ENCODE measurements at places on chromosomes 7 and 10.
A peak's percentile ranks its signal among the peaks of the same experiment; 100 is the strongest.

DNA sequence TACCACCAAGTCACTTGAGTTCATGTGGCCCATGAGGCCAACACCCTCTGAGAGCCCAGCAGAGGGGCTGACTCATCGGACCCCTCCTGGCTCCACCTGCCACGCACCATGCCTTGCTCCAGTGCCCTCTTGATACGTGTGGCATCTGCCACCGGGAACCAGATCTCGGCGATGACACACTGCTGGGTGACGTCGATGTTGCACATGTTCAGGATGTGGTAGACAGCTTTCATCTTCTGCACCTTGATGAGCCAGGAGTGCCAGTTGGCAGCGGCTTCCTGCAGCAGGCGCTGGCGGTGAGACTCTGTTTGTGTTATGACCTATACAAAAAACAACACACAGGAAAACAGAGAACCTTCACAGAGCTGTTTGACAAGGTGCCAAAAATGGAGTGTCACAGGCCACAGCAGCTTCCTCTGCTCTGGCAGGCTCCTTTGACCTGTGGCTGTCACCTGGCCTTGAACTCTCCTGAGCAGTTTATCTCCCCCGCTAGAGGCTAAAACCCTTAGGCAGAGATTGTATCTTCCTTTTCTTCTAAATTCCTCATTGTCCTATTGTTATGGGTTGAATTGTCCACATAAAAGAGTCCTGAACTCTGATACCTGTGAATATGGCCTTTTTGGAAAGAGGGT, 45.2 kb upstream of the TMEM213 start:
- peak; percentile 95 for DNase-seq

GRCh38 chr7:11239316-11239715, 265.6 kb downstream of the PHF14 start:
- DNase-seq, result no peak

- no peak for DNase-seq
Observed at GRCh38 chr7:99737726-99738125, 2.7 kb upstream of the CYP3A7 start.

DNA sequence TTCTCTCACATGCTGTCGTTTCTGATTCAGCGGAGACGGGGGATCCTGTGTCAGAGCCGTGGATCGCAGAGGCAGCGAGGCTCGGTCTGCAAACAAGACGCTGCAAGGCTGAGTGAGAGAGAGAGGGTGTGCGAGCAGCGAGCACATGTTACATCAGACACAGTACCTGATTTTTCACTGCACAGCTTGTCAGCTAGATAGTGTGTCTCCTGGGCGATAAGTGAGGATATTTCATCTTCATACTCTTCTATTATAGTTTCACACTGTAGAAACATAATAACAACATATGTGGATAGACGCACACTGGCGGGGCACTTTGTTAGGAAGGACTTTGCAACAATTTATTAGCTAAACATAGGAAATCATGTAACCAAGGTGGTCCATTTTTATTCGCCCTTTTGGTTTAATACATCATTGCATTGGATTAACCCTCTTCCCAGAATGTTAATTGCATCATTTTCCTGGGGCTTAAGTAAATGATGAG, 39.5 kb downstream of the CNPY1 start:
- no peak for DNase-seq

DNA sequence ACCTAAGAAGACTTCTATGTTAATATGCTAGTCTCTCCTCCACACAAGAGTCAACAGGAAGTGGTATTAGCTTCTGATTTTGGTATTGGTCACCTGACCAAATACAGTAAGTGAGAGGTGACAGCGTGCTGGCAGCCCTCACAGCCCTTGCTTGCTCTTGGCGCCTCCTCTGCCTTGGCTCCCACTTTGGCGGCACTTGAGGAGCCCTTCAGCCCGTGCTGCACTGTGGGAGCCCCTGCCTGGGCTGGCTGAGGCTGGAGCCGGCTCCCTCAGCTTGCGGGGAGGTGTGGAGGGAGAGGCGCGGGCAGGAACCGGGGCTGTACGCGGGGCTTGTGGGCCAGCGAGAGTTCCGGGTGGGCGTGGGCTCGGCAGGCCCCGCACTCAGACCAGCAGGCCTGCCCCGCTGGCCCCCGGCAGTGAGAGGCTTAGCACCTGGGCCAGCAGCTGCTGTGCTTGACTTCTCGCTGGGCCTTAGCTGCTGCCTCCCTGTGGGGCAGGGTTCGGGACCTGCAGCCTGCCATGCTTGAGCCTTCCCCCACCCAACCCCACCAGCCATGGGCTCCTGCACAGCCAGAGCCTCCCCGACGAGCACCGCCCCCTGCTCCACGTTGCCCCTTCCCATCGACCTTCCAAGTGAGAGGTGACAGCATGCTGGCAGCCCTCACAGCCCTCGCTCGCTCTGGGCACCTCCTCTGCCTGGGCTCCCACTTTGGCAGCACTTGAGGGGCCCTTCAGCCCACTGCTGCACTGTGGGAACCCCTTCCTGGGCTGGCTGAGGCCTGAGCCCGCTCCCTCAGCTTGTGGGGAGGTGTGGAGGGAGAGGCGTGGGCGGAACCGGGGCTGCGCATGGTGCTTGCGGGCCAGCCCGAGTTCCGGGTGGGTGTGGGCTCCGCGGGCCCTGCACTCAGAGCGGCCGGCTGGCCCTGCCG, 4.2 kb upstream of the ACSL5 start:
- no peak for DNase-seq

- DNase-seq, result no peak
Observed at GRCh38 chr7:76403780-76404494, 5.6 kb downstream of the SSC4D start.

DNA sequence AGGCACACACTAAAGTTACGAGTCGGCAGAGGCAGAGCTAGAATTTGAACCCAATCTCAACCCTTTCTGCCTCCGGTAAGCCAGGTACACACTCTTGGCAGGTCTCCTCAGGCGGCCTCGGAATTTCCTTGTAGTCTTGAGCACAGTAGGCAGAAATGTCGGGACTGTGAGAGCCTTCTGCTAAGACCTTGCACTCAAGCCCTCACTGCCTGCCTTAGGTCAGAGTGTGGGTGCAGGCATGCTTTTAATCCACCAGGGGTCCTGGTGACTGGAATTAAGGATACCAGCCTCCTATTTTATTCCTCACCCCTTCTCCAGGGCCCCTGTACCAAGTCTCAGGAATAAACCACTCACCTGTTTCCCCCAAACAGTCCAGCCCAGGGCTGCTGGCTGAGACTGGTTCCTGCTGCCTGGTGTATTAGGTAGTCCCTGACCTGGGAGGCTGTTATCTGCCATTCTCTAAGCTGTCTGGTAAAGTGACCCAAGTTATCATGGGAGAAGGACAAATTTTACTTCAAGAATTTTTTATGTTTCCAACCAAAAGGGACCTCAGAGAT, 855 bp downstream of the ATP6V1F start:
- no peak for DNase-seq

DNA sequence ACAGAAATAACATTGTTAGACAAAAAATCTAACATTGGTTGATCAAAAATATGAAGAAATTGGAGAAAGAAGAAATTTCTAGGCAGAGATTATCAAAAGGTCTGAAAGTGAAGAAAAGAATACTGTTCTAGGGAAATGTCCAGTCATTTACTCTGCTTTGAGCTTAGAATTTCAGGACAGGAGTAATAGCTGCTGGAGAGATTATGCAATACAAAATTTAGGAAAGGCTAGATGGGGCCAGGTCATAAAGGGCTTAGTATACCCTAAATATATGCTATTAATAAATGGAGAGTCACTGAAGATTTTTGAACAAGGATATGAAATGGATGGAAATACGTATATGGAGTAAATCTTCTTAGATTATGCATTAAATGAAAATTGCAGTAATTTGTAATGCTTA, 279.2 kb downstream of the CACNA2D1 start:
- DNase-seq, result no peak

DNA sequence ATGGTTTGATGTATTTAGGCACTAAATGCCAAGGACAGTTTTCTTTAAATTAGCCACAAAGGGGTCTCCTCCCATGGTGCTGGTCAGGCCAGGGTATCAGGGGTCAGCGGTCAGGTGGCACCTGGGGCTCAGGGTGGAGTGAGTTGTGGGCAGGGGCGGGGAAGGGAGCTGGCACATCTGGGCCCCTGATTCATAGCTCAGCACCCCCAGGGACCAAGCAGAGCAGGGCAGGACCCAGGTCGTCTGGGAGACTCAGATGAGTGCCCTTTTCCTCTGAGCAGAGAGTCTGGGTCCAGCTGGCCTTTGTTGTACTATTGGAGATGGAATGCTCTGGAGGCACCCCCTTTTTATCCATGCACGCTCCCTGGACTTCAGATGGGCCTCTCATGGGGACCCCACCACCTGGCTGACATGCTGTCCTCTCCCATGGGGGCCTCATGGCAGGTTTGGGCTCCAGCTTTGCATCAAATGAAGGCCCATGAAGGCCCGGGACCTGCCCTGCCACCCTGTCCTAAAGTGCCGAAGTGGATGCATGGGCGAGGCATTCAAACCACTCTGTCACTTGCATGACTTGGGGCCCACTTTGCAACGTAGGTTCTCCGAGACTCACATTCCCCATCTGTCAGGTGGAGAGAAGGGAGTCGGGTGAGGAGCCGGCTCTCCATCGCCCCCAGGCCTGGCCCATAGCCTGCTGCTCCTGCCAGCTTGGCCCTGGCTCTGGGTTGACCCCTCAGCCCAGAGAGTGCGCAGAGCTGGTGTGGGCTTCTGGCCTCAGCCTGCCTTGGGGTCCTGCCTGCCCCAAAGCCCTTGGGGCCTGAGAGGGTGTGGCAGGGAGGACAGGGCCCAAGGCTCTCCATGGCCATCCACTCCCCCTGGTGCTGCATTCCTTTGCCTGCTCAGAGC, 66.4 kb downstream of the RAMP3 start:
- DNase-seq, result no peak

- DNase-seq, result no peak
Observed at GRCh38 chr7:116172353-116172752, 38.0 kb upstream of the TES start.
